ENCODE measurements at places on chromosomes 6 and 20.

DNA sequence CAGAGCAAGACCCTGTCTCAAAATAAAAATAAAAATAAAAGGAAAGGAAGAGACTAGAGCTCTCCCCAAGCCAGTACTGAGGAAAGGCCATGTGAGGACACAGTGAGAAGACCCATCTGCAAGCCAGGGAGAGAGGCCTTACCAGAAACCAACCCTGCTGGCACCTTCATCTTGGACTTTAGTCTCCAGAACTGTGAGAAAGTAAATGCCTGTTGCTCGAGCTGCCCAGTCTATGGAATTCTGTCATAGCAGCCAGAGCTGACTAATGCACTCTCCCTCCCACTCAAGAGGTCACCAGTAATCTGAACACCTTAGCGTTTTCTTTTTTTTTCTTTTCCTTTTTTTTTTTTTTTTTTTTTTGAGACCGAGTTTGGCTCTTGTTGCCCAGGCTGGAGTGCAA lies 7.3 kb upstream of the PRPH2 start:
- peak; percentile 40 for DNase-seq

DNA sequence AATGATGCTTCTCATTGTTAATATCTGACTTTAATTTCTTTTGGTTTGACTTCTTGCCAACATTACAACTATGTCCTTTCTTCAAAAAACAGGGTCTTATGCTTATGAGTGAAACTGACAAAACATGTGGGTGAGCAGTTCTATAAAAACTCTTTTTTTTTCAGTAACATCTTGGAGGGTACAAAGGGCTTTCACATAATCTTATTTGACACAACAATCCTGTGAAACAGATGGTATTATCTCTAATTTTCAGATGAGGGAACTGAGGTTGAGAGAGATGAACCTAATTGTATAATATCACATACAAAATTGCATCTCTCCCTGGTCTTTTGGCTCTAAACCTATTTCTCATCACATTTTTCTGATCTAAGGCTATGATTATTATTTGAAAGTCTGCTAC lies 38.3 kb downstream of the MAPK14 start:
- DNase-seq, result no peak

- no peak for DNase-seq
These were observed 168.7 kb upstream of the RSPO3 start for GRCh38 chr6:126949786-126950185.

DNA sequence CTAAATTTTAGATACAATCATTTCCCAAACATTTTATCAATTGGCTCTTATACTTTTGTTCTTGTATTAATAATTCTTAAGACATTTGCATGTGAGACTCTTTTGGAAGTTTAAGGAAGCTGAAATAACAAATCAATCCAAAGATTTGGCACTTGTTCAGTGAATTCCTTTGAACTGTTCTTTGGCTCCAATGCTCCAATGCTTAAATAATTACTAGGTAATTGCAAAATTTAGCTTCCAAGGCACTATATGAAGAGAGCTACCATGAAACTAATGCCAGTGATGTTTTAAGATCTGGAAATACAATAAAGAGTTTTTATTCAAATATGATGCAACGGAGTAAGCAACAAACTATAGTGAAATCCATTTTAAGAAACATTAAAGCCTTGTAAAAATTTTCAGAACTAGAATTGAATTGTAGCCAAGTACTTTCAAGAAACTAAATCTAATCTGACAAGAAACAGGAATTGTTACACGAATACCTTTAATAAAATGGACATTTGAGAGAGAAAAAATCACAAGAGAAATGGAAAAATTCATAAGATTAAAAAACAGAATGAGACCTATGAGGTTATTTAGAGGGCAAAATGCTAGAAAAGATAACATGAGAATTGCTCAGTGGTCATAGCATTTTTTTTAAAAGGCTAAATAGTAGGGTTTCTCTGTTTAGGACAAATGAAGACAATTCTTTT lies 43.6 kb upstream of the SMLR1 start:
- DNase-seq, result no peak

- DNase-seq, result no peak
These were observed 86.8 kb downstream of the PLCB1 start for GRCh38 chr20:8218861-8219260.

- DNase-seq, result peak; percentile 27
These were observed 150.0 kb upstream of the CST7 start for GRCh38 chr20:24798930-24799705.

DNA sequence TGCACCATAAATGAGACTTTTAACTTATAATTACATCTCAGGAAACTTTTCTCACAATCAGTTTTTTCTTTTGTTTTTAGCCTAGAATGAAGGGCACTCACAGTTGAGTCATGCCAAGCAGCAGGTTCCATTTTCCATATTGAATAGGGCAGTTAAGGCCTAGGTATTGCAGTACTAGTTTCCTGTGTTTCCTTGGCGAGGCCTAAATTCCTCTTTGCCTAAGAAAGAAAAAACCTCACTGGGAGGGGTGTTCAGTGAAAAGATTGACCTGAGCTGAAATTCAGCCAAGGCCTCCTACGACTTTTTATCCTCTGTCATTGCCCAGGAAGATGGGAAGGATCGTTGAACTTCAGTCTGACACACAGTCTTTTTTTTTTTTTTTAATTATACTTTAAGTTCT lies 85.5 kb downstream of the IMPG1 start:
- DNase-seq, result no peak

- DNase-seq, result peak; percentile 40
These were observed 518 bp downstream of the PEX6 start for GRCh38 chr6:42978487-42978838.

- DNase-seq, result peak; percentile 5
These were observed 4.5 kb upstream of the SERINC1 start for GRCh38 chr6:122476131-122476530.
